HS-5 (cell line): ENCODE measurements at places on chromosomes 13 and 19.

GRCh38 chr13:32040052-32040642 lies 8.6 kb downstream of the FRY start:
- no peak for DNase-seq

- DNase-seq = no peak
Observed at GRCh38 chr13:98761126-98761985, 8.9 kb upstream of the SLC15A1 start.

GRCh38 chr19:39405958-39406655 lies 540 bp upstream of the ZFP36 start:
- no peak for DNase-seq

DNA sequence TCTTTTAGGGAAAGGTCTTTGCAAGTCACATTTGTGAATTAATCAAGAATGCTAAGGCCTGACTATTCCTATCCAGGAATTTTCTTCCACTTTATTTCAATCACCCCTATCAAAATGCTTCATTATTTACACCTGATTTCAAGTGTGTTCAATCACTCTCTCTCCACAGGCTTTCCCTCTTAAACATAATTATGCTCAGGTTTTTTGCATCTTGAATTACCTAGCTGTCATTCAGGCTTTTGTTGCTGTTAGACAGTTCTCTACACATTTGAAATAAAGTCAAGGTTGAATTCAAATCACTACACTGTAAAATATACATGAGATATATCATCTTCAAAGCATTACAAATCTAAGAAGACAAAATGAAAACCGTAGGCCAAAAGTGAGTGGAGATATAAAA lies 941.3 kb upstream of the SLITRK1 start:
- no peak for DNase-seq

DNA sequence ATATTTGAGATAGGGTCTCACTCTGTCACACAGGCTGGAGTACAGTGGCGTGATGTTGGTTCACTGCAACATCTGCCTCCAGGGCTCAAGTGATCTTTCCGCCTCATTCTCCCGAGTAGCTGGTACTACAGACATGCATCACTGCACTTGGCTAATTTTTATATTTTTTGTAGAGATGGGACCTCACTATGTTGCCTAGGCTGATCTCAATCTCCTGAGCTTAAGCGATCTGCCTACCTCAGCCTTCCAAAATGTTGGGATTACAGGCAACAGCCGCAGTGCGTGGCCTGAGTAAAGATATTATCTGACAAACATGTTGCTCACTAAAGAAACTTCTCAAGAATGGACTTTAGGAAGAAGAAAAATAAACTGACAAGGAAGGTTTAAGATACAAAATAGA lies 125.4 kb upstream of the ABCC4 start:
- DNase-seq = no peak

GRCh38 chr13:113759525-113760137 lies 605 bp downstream of the TMEM255B start:
- no peak for DNase-seq

DNA sequence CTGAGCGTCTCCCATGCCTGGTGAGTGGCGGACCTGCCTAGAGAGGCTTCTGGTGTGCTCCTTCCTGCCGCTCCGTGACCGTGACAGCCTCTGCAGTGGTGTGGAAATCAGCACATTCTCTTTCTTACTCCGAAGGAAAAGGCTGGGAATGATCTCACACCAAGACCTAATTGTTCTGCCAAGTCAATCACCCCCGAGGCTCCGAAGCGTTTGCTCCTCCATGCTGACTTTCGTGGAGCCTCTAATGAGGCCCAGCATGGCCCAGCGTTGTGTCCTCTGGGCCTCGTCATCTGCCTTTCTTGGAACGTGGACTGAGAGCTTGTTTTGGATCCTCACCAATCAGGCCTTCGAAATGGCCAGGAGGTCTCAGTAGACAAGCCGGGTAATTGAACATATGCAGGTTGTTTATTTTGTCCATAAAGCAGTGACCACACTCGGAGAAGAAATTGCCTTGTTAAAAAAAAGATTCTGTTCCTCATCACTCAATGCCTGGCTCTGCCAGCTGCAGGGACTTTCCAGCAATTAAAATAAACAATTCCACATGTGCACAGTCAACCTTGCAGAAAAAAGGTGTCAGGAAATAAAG lies 107.1 kb downstream of the UBL3 start:
- DNase-seq = no peak

- DNase-seq = no peak
Observed at GRCh38 chr19:18433735-18434398, 4.1 kb downstream of the ISYNA1 start.

- no peak for DNase-seq
Observed at GRCh38 chr19:38709671-38710415, 34.4 kb downstream of the CAPN12 start.

- peak; percentile 8 for DNase-seq
Observed at GRCh38 chr13:70568571-70568970, 460.3 kb upstream of the KLHL1 start.

GRCh38 chr13:106996867-106997618 lies 429.1 kb upstream of the ARGLU1 start:
- no peak for DNase-seq

GRCh38 chr13:52961987-52962386 lies 66.6 kb upstream of the OLFM4 start:
- DNase-seq = no peak

DNA sequence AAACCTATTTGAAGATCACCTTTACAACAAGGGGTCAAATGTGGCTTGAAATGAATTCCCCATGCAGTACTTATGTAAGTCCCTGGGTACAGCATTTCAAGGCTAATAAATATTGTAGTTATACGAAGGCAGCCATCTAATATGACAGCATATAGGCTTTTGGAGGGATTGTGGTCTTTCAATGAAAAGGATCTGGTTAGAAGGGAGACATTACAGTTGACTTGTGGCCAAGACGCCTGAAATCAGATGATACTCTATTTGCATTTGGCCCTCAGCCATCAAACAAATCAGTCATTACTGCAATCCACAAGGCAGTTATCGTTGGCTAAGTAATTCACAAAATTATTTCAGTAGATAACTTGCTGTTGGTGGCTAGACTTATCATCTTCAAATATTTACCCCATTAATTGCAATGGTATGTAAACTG lies 242.7 kb downstream of the DCLK1 start:
- no peak for DNase-seq

GRCh38 chr19:39934584-39935363 lies at the start of gene FCGBP:
Gene FCGBP, minus strand, starts transcription at chr19:39934634.
- DNase-seq = no peak

- DNase-seq = no peak
Observed at GRCh38 chr13:55999709-56000108, 1141.0 kb upstream of the PRR20A start.

GRCh38 chr13:99307247-99307646 lies at the start of gene GPR183:
Gene GPR183, minus strand, starts transcription at chr13:99307399. Its CDS starts 11,254 bp downstream, at chr13:99296145.
- no peak for DNase-seq

- DNase-seq = no peak
Observed at GRCh38 chr13:77691871-77692270, 5.6 kb upstream of the SLAIN1 start.

GRCh38 chr19:4676955-4677731 lies 7.0 kb upstream of the MYDGF start:
- DNase-seq = no peak

GRCh38 chr19:49861107-49861506 lies 6.3 kb downstream of the PNKP start:
- no peak for DNase-seq

DNA sequence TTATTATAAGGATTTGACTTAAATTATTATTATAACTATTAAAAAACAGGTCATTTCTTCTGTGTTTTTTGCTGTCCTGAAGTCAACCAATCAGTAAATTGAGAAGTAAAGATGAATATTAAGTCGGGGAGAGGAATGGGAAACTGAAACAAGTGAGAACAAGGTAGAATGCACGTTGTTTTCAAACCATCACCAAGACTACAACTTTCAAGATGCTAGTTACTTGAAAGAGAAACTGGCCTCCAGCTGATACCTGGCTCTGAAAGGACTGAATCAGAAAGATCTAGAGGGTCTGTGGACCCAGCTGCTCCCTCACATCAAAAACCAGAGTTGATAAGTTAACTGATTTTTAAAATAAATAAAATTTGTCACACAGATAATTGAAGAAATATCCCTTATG lies 1301.5 kb upstream of the ATXN8OS start:
- no peak for DNase-seq

DNA sequence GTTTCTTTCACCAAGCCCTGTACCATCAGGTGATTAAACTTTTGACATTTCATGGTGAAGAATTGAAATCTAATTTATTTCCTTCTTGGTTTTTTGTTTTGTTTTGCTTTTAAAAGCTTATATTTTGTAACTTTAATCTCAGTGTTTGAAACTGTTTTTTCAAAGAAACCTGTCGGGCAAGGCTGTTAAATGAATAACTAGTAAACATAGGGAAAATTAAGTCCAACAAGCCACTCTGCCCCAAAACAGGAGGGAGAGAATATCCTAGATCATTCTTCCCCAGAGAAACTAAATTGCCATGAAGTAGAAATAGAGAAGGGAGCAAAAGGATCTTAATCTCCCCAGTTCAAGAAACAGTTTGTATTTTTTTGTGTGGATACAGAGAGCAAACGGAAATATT lies 98.2 kb downstream of the FREM2 start:
- DNase-seq = no peak

DNA sequence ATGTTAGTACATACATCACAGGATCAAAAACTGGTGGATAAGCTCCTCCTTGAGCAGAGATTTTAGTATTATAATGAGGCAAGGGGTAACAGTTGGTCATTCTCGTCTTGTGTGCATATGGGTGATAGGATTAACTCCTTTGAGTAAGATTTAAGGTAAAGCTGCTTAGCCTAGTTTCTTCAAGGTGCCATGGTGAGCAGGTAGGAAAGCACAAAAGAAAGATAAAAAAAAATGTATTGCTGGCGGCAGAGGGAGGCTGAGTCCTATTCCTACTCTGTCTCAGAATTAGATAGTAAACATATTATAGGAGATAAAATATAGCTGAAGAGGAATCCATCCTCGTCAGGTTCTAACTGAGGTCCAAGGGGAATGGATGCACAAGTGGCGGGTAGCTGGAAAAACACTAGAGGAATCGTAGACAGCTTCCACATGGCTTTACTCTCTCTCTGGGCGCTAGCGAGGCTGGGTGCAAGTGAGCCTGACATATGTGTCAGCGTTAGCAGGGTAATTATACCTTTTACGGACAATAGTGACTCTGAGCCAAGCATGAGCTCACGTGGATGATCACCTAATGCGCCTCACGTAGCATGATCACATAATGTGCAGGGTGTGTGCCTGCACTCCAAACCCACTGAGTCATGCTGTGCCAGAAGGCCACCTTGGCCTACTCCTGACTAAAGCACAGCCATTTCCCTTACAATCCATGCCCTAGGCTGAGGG lies 734.3 kb upstream of the MIR17HG start:
- DNase-seq = no peak

- no peak for DNase-seq
Observed at GRCh38 chr19:7772752-7773291, 9.8 kb downstream of the CLEC4M start.

DNA sequence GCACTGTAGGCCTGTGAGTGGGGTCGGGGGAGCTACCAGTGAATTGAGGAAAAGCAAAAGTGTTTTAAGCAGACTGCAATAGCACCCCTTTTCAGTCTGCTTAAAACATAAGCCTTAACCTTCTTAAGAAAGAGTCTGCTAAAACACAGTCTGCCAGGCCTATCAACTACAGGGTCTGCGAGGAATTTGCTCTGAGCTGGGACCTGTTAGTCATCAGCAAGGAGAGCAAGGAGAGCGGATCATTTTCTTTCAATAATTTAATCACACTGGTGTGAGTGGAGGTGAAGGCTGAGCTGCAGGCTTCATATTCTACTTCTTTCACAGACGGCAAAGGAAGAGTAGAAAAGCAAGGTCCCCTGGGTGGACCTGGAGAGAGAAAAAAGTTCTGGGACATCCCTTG lies 342.7 kb downstream of the ENOX1 start:
- DNase-seq = no peak

DNA sequence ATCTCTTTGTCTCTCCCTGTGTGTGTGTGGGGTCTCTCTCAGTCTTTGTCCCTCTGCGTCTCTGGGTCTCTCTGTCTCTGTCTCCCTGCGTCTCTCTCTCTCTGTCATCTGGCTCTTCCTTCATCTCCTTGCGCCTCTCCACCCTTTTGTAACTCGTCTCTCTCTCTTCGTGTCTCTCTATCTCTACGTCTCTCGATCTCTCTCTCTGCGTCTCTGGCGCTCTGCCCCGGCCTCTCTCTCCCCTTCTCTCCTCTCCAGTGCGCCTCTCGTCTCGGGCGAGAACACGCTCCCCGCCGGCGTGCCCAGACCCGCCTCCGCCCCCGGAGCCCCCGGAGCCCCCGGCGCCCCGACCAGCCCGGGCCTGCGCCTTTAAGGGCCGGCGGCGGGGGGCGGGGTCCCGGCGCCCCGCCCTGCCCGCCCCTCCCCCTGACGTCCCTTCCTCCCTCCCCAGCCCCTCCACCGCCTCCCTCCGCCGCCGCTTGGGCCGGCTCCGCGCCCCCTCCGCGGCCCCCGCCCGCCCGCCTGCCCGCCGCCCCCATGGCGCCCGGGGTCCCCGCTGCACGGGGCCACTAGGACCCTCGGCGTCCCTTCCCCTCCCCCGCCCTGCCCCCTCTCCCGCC lies at the start of gene MARK4:
TSS of gene MARK4 (plus strand) at position 440 of the 620 bp plus-strand sequence. CDS start 318 bp downstream, outside the sequence.
- DNase-seq = no peak

DNA sequence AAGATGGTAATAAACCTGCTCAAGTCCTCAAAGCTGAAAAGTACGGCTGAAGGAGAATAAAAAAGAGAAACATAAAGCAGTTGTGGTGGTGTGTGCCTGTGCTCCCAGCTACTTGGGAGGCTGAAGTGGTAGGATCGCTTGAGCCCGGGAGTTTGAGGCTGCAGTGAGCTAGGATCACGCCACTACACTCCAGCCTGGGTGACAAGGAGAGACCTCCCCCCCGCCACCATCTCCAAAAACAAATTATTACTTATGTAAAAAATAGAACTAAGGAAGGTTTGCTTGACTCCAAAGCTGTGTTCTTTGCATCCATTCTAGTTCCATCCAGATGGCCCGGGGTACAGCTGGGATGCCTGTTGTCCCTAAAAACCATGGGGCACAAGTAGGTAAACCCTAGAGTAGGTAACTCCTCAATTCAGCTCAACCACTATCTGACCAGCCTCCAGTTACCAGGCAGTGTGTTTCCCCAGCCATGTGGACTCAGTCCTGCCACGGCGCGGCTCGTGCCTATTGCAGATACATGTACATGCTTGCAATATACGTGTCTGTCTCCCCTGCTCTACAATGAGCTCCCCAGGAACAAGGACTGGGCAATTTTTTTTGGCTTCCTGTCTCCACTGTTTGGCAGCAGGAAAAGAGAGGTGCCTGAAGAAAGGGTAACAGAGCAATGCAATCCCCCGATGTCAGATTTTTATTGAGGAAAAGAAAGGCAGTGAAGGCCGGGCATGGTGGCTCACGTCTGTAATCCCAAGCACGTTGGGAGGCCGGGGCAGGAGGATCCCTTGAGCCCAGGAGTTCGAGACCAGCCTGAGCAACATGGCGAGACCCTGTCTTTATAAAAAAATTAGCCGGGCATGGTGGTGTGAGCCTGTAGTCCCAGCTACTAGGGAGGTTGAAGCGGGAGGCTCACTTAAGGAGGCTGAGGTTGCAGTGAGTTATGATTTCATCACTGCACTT lies 101.3 kb downstream of the GNG7 start:
- DNase-seq = no peak

DNA sequence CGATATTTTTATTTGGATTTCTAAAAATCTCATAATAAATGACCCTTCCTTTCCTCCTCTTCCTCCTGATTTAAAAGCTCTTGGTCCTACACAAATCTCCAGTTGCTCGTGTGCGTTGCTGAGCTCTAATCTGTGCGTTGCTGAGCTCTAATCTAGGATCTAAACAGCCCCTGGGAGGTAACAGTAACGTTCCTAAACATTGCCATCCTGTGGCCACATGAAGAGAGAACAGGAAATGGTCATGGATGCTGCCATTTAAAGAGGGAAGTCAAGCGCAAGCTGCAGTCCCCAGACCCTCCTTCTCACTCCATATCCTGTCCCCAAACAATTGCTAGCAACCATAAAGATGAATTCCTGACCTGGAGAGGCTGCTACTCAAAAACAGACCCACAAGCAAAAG lies 170.8 kb downstream of the NUFIP1 start:
- no peak for DNase-seq
